ENCODE measurements at places on chromosomes 4 and X. TPM values are rescaled to one million over a fixed set of nuclear protein-coding genes. Genes with fewer than 3 reads are reported as not detected.

DNA sequence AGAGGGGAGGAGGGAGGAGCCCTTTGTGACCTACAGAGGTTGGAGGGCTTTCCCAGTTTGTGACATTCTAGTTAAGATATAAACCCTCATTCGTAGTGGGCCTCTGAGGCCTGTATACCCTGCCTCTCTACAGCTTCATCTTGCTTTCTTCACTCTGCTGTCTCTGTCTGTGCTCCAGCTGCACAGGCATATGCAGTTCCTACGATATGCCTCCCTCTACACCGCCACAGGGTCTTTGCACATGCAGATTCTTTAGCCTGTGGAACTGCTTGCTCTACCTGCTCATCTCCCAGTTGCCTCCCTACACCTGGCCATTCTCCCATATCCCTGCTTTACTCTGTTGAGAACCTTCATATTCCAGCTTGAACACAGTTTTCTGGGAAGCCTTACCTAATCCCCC, 38.1 kb downstream of the SLIT2 start:
- H3K4me1 ChIP-seq: no peaks in the 10 kb centered on the region
- no peaks in the 10 kb centered on the region for H3K27me3 ChIP-seq
- no peaks in the 10 kb centered on the region for H3K36me3 ChIP-seq
- no peak overlapping the region for H3K27ac ChIP-seq

GRCh38 chr4:184568770-184569169, 80.5 kb downstream of the CASP3 start:
- no peaks in the 10 kb centered on the region for H3K27me3 ChIP-seq
- no peak for DNase-seq
- H3K4me1 ChIP-seq: no peaks in the 10 kb centered on the region
- H3K4me3 ChIP-seq: no peak overlapping the region
- no peaks in the 10 kb centered on the region for H3K36me3 ChIP-seq

MSX1 gene
- not detected for total RNA-seq

CXCL10 gene
- total RNA-seq: not detected

All from natural killer cell (primary cell).